ENCODE measurements at places on chromosomes 2 and 18. TPM values are rescaled to one million over a fixed set of nuclear protein-coding genes. Genes with fewer than 3 reads are reported as not detected.

DNA sequence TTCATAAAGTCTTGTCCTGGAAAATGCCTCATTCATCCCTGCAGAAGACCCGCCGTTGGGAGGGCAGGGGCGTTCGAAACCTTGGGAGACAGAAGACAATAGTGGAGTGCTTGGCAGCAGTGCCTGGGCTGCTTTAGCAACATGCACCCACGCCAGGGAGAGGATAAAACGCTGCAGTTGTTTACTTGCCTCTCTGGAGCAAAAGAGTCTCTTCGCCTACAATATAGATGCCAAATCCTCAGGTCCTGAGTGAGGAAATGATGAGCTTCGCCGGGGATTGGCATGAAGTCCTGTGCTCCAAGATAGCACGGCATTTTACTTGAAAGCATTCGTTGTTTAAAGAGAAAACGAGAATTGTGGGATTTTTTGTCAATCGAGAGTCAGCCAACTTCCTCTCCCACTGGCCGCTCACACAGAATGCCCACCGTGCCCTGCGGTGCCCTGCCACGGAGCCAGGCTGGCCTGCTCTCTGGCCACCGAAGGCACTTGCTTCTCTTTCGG lies 152.5 kb upstream of the POU3F3 start:
- DNase-seq, result no peak

DNA sequence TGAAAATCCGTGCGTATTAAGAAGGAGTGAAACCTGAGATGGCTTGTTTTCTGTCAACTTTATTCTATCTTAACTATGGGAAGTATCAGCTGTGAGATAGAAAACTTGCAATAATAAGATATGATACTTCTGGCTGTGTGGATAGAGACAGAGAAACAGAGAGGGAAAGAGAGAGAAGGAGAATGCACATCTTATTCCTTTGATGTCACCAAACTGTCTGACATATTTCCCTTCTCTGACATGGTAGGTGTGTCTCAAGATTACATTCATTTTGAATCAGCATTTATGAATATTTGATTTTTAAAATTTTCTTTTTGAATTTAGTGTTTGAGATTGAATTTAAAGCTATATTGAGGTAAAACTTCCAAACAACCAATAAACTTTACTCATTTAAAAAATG lies 69.4 kb downstream of the CDC42EP3 start:
- no peak for DNase-seq

DNA sequence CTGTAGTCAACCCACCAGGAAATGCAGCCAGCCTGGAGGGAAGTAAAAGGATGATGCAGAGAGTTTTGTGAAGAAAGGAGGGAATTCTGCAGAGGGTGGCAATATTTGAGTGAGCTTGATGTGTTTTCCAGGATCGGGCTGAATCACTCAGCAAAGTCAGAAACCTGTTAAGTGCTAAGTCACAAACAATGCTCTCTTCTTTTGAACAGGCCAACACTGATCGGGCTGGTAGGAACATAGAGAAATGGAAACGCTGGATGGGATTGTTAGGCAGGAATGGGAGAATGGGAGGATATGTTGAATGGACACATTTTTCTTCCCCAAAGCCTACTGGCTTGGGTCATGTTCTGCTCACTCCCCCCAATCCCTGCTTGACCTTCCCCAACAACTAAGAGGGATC lies 36.6 kb downstream of the KCNS3 start:
- DNase-seq, result no peak

DNA sequence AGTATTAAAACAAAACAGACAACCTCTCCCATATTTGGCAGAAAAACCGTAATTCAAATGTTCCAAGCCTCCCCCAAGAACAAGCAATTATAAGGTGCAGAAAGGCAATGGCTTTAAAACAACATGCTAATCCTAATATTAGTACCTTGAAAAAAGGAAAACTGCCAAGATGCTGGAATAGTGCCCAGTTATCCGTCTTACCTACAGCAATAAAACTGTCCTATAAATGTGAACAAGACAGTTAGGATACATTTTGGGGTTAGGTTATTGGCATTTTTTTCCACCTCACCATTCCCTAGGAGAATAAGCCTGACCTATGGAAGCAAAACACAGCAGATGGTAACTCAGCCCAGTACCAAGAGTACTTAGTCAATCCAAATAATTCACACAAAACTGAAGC lies 83.2 kb downstream of the TCF4 start:
- DNase-seq, result no peak

- DNase-seq, result no peak
Measured at GRCh38 chr2:233479616-233480489, 86.7 kb downstream of the USP40 start.

DNA sequence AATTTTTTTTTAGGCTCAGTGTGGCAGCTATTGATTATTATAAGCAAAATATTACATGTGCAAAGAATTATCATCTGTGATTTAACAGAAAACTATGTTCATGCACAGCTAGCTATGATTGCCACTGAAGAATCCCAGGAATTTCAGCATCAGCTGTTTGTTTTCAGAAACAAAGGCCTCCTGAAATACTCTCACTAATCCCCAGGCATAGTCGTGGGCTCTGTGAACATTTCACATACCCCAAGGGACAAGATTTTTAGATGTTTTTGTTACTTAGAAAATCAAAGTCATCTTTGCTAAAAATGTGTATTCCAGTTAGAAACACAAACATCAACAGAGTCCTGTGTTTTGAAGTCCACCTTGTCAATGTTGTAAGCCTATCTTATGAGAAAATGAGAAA lies 156.1 kb downstream of the MYO1B start:
- DNase-seq, result peak; percentile 65

DNA sequence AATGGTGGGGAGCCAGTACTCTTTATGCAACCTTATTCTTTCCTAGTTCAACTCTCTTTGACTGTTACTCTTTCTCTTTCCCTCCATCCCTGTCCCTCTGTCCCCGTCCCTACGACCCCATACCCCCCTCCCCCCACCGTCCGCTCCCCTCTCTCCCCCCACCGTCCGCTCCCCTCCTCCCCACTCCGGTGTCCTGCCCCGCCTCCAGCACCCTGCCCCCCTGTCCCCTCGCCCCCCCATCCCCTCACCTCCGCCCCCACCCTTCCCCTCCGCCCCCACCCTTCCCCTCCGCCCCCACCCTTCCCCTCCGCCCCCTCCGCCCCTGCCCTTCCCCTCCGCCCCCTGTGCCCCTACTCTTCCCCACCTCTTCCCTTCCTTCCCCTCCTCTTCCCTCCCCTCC lies 128.4 kb downstream of the LPIN1 start:
- no peak for DNase-seq

- peak; percentile 38 for DNase-seq
Measured at GRCh38 chr2:229244975-229245374, 26.1 kb downstream of the PID1 start.

DNA sequence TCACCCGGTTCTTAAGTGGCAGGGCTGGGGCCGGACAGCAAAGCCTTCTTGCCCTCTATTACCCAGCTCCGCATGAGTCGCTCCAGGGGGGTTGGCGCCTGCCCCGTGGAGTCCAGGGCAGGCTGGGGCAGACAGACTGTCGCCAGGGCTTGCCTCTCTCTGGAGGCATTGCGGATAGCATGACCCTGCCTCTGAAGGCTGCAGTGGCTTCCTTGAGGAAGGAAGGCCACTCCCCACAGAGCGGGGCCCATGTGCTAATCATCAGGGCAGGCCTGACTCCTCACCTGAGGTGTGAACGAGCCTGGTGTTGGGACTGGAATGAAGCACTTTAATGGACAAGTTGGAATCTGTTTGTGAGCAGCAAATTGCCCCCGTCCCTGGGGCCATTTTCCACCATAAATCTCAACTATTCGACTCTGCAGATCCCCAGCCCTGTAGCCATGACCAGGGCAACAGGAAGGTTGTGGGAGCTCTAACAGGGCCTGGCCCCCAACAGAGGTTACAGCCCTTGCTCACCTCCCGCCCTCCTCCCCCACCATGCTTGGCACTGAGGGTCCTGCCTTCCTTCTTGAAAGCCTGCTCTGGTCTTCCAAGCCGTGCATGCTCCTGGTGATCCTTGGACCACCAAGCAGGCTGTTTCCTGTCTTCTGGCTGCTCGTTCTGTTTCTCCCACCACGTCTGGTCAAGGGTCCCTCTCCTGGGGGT lies 144.9 kb upstream of the HAAO start:
- no peak for DNase-seq

DNA sequence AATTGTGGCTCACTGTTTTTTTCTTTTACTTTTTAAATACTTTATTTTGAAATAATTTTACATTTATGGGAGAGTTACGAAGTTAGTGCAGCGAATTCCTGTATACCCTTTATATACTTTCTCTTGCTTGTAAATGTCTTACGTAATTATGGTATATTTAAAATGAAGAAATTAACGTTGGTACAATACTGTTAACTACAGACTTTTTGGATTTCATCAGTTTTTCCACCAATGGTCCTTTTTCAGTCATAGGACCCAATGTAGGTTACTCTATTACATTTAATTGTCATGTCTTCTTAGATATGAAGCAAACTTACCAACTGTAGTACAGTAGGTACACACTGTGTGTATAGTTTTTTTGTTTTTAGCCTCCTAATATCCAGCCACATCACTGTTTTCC lies 76.3 kb downstream of the BOLA3 start:
- no peak for DNase-seq

GRCh38 chr18:42850174-42851083 lies 265.1 kb downstream of the RIT2 start:
- no peak for DNase-seq

DNA sequence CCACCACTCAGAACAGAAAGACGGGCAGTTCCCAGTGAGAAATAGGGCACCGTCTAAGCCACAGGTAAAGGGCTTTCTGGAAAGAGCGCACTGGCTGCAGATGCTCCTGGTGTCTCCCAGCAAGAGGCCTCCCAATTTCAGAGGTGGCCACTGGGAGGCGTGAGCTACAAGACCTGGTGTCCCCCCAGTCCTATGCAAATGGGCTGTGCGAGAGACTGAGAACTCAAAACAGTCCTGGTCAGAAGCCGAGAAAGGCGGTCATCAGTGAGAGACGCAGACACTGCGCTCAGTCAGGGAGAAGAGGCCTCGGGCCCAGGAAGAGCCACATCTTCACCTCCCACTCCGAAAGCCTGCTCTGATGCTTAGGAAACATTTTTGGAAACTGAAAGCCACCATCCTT lies 179.5 kb downstream of the EIPR1 start:
- DNase-seq, result peak; percentile 85

DNA sequence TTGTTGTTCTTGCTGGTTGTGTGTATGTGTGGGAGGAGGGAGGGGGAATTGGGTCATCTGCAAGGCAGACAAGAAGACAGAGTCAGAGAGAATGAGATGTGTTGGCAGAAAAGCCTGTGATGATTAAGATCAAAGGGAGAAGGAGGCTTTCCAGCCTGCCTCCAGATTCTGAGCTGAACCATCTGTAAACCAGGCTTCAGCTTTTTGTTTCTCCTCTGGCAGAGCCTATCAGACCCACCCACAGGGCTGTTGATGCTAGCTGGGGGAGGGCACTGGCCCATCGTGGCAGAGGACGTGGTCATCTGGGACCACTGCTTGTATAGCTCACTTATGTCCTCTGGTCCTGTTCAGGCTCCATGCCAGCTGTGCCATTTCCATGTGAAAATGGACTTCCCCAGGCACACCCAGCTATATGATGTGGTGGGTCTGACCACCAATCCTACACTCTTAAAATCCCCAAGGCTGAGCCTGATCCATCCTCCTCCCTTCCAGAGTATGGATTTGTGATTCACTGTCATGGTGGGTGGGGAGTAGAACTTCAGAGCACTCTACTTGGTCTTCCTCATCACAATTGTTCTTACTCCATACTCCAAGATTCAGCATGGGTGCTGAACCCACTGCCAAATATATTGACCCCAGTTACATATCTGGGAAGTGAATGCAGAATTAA lies 27.8 kb upstream of the COL6A3 start:
- no peak for DNase-seq

GRCh38 chr18:41021089-41021488 lies 933.9 kb upstream of the PIK3C3 start:
- no peak for DNase-seq

DNA sequence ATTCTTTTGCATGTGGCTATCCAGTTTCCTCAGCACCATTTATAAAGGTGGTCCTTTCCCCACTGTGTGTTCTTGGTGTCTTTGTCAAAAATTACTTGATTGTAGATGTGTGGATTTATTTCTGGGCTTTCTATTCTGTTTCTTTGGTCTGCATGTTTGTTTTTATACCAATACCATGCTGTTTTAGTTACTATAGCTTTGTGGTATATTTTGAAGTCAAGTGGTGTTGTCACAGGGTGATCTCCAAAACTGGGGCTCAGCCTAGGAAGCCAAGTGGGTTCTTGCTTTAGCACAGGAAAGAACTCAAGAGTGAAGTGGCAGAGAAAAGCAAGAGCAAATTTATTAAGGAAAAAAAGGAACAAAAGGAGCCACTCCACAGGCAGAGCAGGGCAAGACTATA lies 6.0 kb upstream of the SNTG2 start:
- DNase-seq, result no peak

Gene CPS1
- total RNA-seq, result 15.7 TPM

Gene ADCYAP1
- total RNA-seq, result not detected

Gene BOD1L2
- not detected for total RNA-seq

Gene CIB4
- not detected for total RNA-seq
